Fibroblast of lung (primary cell): ENCODE measurements at places on chromosomes 5 and 9. TPM values are rescaled to one million over a fixed set of nuclear protein-coding genes. Genes with fewer than 3 reads are reported as not detected.

The PAPPA gene
- 5.0 and 8.8 TPM in 2 replicates for polyA plus RNA-seq

- no peak overlapping the region for H3K4me3 ChIP-seq
- no peaks in the 10 kb centered on the region for H3K4me1 ChIP-seq
- no peak for DNase-seq
- H3K36me3 ChIP-seq, result no peaks in the 10 kb centered on the region
- H3K27me3 ChIP-seq, result no peaks in the 10 kb centered on the region
Observed at GRCh38 chr5:166251786-166252185, 2039.7 kb upstream of the WWC1 start.

GRCh38 chr9:111914749-111915424, 18.3 kb downstream of the UGCG start:
- no peaks in the 10 kb centered on the region for H3K27me3 ChIP-seq
- no peak for DNase-seq
- no peak overlapping the region for H3K4me3 ChIP-seq
- peaks cover 2% of the 10 kb centered on the region for H3K4me1 ChIP-seq
- H3K27ac ChIP-seq, result peak overlapping the region; percentile 26

The IFNK gene
- not detected in 2 replicates for polyA plus RNA-seq

DNA sequence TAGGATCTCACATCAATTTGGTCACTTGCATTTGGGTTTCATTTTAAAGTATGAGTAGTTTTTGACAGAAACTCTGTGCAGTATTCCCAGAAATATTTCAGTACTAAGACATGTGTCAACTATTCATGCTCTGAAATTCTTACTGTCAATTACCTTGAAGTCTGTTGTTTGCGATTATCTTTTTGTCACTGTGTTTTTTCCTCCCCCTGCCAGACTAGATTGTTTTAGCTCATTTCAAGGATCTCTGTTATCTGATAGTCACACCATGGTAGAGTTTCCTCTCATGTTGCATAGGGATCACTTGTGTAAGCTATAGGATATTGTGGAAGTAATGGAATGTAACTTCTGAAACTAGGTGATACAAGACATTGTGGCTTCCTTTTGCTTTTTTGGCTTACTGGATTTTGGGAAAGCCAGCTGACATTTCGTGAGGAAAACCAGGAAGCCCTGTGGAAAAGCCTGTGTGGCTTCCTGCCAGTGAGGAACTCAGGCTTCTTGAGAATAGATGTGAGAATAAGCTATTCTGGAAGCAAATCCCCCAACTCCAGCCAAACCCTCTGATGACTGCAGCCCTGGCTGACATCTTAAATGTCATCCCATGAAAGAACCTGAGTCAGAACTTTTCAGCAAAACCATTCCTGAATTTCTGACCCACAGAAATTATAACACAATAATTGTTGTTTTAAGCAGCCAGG, 122.2 kb downstream of the FGF10 start:
- H3K27ac ChIP-seq, result no peak overlapping the region
- no peaks in the 10 kb centered on the region for H3K36me3 ChIP-seq
- H3K4me1 ChIP-seq, result no peaks in the 10 kb centered on the region
- no peaks in the 10 kb centered on the region for H3K27me3 ChIP-seq

DNA sequence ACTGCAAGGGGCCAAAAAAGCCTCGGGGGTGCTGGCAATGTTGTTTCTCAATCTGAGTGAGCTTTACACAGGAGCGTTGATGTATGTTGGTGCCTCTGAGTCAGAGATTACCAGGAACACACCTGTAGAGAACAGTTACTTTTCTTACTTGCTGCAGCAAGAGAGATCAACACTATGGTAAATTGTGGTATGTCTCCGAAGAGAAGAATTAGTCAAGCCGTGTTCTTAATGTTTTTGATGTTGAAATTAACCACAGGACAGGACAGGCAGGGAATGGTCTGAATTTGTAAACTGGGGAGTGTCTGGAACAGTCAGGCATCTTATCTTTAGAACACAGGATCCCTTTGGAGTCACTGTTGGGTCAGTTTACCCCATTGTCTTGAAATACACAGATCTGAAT, 285.7 kb downstream of the DNAH5 start:
- no peak overlapping the region for H3K4me3 ChIP-seq
- peak; percentile 4 for DNase-seq
- H3K4me1 ChIP-seq, result peaks cover 2% of the 10 kb centered on the region
- no peaks in the 10 kb centered on the region for H3K27me3 ChIP-seq
- H3K27ac ChIP-seq, result no peak overlapping the region
- H3K36me3 ChIP-seq, result no peaks in the 10 kb centered on the region

- no peak overlapping the region for H3K27ac ChIP-seq
- no peaks in the 10 kb centered on the region for H3K36me3 ChIP-seq
- no peak overlapping the region for H3K4me3 ChIP-seq
- DNase-seq, result no peak
- no peaks in the 10 kb centered on the region for H3K4me1 ChIP-seq
Observed at GRCh38 chr5:67875601-67876000, 340.0 kb upstream of the PIK3R1 start.

- H3K27ac ChIP-seq, result no peak overlapping the region
- no peak overlapping the region for H3K4me3 ChIP-seq
- no peaks in the 10 kb centered on the region for H3K36me3 ChIP-seq
Observed at GRCh38 chr9:903886-904285, 62.4 kb downstream of the DMRT1 start.

The SKP1 gene
- polyA plus RNA-seq, result 875 and 985 TPM in 2 replicates

The SPINK4 gene
- not detected in 2 replicates for polyA plus RNA-seq

DNA sequence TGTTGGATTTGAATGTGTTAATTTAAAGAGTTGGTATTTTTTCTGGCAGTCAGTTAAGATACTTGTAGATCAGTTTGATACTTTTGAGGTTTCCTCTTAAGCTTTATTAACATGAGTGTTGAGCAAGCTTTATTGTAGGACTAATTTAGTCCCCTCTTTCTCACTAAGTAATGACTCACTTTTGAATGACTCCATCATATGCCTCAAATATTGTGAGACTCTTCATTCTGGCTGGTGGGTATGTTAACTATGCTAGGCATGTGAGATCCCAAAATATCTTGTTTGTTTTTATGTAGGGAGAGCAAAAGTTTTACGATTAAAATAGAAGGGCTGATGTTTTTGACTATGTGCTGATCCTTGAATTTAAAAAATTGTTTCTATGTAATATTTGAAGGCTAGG, 355.7 kb downstream of the IZUMO3 start:
- no peak overlapping the region for H3K27ac ChIP-seq
- no peaks in the 10 kb centered on the region for H3K27me3 ChIP-seq
- no peaks in the 10 kb centered on the region for H3K36me3 ChIP-seq
- no peak for DNase-seq
- no peaks in the 10 kb centered on the region for H3K4me1 ChIP-seq

DNA sequence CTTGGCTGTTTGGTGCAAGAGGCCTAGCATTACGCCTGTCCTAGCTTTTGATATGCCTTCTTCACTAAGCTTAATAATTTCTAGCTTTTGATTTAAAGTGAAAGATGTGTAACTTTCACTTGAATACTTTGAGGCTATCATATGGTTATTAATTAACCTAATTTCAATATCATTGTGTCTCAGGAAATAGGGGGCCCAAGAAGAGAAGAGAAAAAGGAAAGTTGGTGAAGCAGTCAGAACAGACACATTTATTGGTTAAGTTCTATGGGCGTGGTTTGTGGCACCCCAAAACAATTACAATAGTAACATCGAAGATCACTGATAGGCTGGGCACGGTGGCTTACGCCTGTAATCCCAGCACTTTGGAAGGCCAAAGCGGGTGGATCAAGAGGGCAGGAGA, 40.9 kb upstream of the F2RL2 start:
- no peaks in the 10 kb centered on the region for H3K4me1 ChIP-seq
- H3K27me3 ChIP-seq, result no peaks in the 10 kb centered on the region
- H3K36me3 ChIP-seq, result no peaks in the 10 kb centered on the region
- no peak overlapping the region for H3K27ac ChIP-seq
- H3K4me3 ChIP-seq, result no peak overlapping the region
- no peak for DNase-seq

- no peaks in the 10 kb centered on the region for H3K36me3 ChIP-seq
- no peak overlapping the region for H3K27ac ChIP-seq
- no peak overlapping the region for H3K4me3 ChIP-seq
- DNase-seq, result peak; percentile 85
Observed at GRCh38 chr5:56078278-56079156, 83.8 kb upstream of the IL6ST start.

GRCh38 chr9:108536836-108537601, 318.8 kb downstream of the ACTL7B start:
- H3K36me3 ChIP-seq, result no peaks in the 10 kb centered on the region
- peaks cover 12% of the 10 kb centered on the region for H3K4me1 ChIP-seq
- no peak overlapping the region for H3K27ac ChIP-seq
- no peaks in the 10 kb centered on the region for H3K27me3 ChIP-seq

- no peak overlapping the region for H3K4me3 ChIP-seq
- H3K4me1 ChIP-seq, result no peaks in the 10 kb centered on the region
- H3K27me3 ChIP-seq, result no peaks in the 10 kb centered on the region
Observed at GRCh38 chr9:85041466-85042137, 372.1 kb downstream of the NTRK2 start.

- no peak overlapping the region for H3K27ac ChIP-seq
- no peak for DNase-seq
- H3K4me1 ChIP-seq, result no peaks in the 10 kb centered on the region
- no peaks in the 10 kb centered on the region for H3K27me3 ChIP-seq
- H3K4me3 ChIP-seq, result no peak overlapping the region
- H3K36me3 ChIP-seq, result no peaks in the 10 kb centered on the region
Observed at GRCh38 chr9:123860603-123861002, 69.3 kb downstream of the DENND1A start.

The GRM6 gene
- not detected in 2 replicates for polyA plus RNA-seq

DNA sequence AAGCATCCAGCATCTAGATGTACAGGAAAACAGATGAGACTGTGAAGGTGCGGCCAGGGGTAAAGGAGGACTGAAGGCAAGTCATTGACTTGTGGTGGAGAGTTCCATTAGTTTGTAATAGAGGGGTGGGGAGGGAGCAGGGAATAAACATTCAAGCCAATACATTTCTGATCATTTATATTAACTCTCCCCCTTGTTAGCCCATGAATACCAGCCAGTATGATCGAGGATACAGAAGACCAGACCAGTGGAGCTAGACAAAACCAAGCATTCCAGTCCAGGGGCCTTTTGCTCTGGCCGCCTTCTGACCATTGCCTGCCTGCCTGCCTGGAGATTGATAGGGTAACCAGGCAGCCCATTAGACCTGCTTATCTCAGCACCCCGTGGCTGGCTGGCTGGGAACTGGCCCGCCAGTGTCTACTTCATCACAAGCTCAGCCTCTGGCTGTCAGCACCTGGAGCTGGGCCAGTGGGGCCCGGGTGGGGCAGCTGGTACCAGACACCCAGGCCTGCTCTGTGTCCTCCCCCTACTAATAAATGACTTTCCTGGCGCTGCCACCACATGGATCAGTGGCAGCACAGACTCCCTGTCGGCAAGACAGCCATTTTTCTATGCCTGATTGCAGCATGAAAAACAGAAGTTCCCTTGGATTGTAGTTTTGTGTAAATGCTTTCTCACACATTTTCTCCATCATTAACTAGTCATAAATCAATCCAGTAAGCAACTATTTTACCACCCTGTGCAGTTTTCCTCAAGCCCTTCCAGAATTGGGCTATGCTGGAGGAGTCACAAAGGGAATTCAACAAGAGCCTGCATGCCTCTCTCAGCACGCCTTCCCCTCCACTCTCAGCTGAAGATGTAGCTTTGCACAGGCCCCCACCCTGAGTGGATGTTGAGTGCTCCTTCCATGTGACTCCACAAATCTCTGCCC, 181.3 kb downstream of the SNCAIP start:
- H3K27me3 ChIP-seq, result no peaks in the 10 kb centered on the region
- H3K4me1 ChIP-seq, result no peaks in the 10 kb centered on the region
- no peaks in the 10 kb centered on the region for H3K36me3 ChIP-seq
- peak; percentile 64 for DNase-seq
- no peak overlapping the region for H3K27ac ChIP-seq

The IPPK gene
- 16.4 and 18.5 TPM in 2 replicates for polyA plus RNA-seq

The SH3TC2 gene
- polyA plus RNA-seq, result 1.4 and 3.2 TPM in 2 replicates

DNA sequence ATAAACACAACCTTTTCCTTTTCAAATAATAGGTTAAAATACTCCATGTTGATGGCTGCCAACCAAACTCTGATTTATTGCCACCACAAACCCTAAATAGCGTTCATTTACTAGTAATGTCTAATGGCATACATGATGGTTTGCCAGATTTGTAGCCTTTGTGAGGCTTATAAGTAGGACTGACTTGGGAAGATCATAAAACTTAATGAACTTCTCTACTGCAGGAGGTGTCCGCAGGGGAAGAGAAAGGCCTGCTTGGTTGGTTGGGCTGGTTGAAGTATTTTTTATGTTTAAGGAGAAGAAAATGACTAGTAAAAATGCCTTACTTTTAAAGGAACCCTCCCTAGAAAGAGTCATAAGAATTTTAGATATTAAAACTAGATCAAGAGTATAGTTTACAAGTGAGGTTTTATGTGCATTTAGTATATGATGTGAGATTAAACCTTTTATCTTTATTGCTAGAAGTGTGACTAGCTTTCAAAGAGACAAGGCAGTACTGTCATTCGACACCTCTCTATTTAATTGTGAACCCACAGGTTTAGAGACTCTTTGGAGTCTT, 5.0 kb downstream of the PBX3 start:
- H3K27me3 ChIP-seq, result no peaks in the 10 kb centered on the region
- H3K27ac ChIP-seq, result no peak overlapping the region
- peak; percentile 32 for DNase-seq
- H3K4me1 ChIP-seq, result peaks cover 13% of the 10 kb centered on the region
- peaks cover 1% of the 10 kb centered on the region for H3K36me3 ChIP-seq

The PCDHB14 gene
- 0.18 and 0.86 TPM in 2 replicates for polyA plus RNA-seq

- H3K4me1 ChIP-seq, result peaks cover 9% of the 10 kb centered on the region
- H3K27me3 ChIP-seq, result no peaks in the 10 kb centered on the region
- no peak overlapping the region for H3K4me3 ChIP-seq
Observed at GRCh38 chr5:92836855-92837755, 743.9 kb downstream of the NR2F1-AS1 start.

GRCh38 chr5:147830035-147830434, 1.4 kb downstream of the SPINK1 start:
- peak; percentile 60 for DNase-seq
- no peaks in the 10 kb centered on the region for H3K4me1 ChIP-seq
- no peak overlapping the region for H3K4me3 ChIP-seq

- no peaks in the 10 kb centered on the region for H3K36me3 ChIP-seq
- peaks cover 7% of the 10 kb centered on the region for H3K4me1 ChIP-seq
- peaks cover 7% of the 10 kb centered on the region for H3K27me3 ChIP-seq
- H3K4me3 ChIP-seq, result no peak overlapping the region
- peak; percentile 95 for DNase-seq
Observed at GRCh38 chr5:15008476-15008875, 136.9 kb upstream of the ANKH start.

- no peak overlapping the region for H3K27ac ChIP-seq
- no peak overlapping the region for H3K4me3 ChIP-seq
- peaks cover 7% of the 10 kb centered on the region for H3K4me1 ChIP-seq
- H3K27me3 ChIP-seq, result no peaks in the 10 kb centered on the region
Observed at GRCh38 chr9:127588740-127589506, 23.2 kb upstream of the STXBP1 start.

The DYNC2I2 gene
- 13.2 and 26.1 TPM in 2 replicates for polyA plus RNA-seq

- no peaks in the 10 kb centered on the region for H3K27me3 ChIP-seq
- peak overlapping the region; percentile 82 for H3K4me3 ChIP-seq
- peak overlapping the region; percentile 94 for H3K27ac ChIP-seq
Observed at GRCh38 chr5:176447591-176447977, 601 bp upstream of the FAF2 start.
